Effector memory CD8-positive, alpha-beta T cell (primary cell): ENCODE measurements at places on chromosomes 13 and 19.

DNA sequence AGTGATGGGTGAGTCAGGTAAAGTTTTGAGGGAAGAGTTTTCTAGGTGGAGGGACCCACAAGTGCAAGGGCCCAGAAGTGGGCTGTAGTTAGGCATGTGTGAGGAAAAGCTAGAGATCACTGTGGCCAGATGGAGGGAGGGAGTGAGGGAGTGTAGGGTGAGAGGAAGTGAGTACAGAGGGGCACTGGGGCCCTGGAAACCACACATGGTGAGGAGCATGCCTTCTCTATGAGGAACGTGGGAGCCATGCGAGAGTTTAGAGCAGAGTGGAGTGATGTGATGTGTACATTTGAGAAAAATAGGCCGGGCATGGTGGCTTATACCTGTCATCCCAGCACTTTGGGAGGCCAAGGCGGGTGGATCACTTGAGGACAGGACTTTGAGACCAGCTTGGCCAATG is 14.7 kb upstream of the SHKBP1 start:
- DNase-seq = no peak

GRCh38 chr19:3369337-3370213 is 3.2 kb downstream of the NFIC start:
- no peak for DNase-seq

- no peak for DNase-seq
These were observed 7.5 kb downstream of the TNFSF11 start for GRCh38 chr13:42581427-42581826.

DNA sequence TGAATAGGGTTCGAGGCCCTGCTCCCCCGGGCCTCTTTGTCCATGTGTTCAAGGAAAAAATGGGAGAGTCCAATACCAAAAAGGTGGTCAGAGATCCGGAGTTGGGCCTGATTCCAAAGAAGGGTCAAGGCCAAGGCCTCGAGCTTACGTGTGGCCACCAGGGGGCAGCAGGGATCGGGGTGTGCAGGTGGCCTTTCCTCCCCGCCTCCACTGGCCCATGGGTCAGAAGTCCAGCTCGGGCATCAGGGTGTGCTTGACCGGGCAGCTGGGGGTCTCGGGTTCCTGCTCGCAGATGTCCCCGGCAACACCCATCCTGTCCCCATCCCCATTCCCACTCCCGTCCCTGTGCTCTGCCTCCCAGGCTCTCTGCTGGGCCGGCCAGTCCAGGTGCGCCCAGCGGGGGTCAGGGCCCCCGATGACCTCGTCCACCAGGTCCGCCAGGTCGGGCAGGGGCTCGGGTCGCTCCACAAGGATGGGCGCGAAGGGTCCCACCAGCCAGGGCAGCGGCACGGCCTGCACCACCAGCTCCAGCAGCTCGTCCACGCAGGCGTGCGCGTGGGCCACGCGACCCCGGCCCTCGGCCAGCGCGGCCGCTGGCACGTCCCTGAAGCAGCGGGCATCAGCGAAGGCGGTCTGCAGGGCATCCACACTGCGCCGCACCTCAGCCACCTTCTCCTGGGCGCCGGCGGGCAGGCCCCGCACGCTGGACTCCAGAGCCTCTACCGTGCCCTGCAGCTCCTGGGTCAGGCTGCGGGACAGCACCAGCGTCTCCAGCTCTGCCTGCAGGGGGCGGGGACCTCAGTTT is 5.2 kb upstream of the PLIN4 start:
- DNase-seq = no peak

DNA sequence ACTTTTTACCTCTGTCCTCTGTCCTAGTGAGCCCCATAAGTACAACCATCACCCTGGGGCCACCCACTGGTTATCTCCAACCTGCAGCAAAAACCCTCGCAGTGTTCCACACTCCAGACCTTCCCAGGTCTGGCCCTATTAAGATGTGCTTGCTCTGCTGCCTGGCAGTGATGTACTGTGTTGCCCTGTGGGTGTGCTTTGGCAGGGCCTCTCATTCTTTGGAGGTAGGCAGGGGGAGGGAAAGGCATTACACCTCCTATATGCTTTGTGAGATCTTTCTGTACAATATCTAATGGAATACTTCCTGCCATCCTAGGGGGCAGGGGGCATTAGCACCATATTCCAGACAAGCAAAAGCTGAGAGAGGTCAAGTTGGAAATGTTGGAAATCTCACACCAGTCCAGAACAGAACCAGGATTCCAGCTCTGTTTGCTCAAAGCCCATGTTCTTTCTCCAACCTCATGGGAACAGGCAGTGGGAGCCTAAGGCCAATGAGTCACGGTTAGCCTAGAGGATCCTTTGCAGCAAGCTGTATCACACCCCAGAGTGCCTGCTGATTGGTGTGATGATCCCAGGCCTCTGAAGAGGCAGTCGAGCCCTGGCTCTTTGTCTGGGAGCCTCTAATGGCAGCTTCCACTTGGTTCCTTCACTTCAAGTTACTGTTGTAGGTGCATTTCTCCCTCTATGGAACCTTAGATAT is 59.7 kb upstream of the UBL3 start:
- no peak for DNase-seq

- no peak for DNase-seq
These were observed 799 bp downstream of the PVR start for GRCh38 chr19:44644402-44645016.

GRCh38 chr13:99686157-99686572 is 184.9 kb downstream of the TM9SF2 start:
- no peak for DNase-seq

GRCh38 chr19:14111486-14111885 is 6.1 kb downstream of the PRKACA start:
- no peak for DNase-seq

GRCh38 chr13:30149248-30149647 is 158.1 kb downstream of the KATNAL1 start:
- no peak for DNase-seq

- DNase-seq = no peak
These were observed 128.4 kb downstream of the KATNAL1 start for GRCh38 chr13:30178976-30179375.

DNA sequence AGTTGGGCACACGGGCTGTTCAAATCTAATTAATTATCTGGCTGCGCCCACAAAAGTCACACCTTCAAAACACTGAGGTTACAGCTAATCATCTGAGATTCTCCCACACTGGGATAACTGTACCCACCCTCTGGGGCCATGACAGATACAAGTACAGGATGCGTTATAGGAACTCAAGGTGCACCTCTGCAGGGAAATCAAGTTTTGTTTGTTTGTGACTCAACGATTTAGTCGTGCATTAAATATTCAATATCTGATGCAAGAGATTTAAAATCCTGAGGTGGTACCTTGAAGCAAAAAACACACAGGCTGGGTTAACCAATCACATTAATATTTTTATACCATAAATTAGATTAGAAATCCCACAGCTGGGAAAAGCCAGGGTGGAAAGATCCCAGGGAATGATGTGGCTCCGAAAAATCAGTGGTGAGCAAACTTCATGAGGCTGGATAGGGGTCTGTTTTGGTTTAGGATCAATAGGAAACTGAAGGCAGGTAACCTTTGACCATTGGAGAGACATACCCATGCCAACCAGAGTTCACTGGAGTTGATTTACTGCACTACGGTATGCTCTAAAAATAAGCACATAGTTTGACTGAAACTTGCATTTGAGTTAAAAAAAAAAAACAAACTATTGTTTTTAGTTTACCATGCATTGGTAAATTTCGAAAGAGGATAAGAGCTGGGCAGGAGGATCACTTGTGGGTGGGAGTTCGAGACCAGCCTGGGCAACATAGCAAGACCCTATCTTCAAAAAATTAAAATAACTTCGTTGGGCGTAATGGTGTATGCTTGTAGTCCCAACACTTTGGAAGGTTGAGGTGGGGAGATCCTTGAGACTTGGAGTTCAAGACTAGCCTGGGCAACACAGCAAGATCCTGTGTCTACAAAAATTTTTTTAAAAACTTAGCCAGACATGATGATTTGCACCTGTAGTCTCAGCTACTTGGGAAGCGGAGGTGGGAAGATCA is 23.9 kb upstream of the CEBPG start:
- DNase-seq = no peak

DNA sequence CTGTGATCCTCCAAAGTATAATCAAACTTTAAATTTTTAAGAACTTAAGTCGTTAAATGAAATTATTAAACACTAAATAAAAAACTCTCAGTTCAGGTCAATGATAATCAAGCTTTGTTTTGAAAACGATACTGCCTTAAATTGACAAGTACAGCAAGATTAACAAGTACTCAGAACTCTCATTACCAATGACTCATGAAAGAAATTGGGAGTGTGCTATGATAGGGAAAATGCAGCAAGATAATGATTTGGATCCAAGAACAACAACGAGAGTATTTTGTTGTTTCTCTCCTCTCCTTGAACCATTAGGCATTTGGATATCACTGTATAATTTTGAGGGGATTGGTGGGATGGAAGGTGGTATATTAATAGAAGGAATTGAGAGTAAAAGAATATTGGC is 10.2 kb downstream of the N4BP2L2 start:
- no peak for DNase-seq

DNA sequence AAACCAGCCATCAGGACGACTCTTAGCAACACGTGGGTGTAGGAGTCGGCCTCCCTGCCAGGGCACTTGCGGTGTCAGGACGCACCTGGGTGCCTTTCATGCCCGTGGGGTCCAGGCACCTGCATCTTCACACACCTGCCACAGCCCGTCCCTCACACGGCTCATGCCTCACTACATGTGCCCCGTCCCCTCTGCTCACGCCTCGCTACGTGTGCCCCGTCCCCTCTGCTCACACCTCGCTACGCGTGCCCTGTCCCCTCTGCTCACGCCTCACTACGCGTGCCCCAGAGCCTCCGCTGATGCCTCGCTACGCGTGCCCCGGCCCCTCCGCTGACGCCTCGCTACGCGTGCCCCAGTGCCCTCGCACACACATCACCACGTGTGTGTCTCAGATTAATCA is 58.0 kb upstream of the F7 start:
- no peak for DNase-seq

GRCh38 chr19:4015705-4016402 is 8.3 kb downstream of the PIAS4 start:
- DNase-seq = no peak

- DNase-seq = no peak
These were observed 1448.7 kb downstream of the UQCRFS1 start for GRCh38 chr19:27764186-27764804.

- DNase-seq = no peak
These were observed 32.7 kb upstream of the POMP start for GRCh38 chr13:28626266-28626665.

- no peak for DNase-seq
These were observed 608.6 kb upstream of the MIR17HG start for GRCh38 chr13:90738881-90739280.

- no peak for DNase-seq
These were observed 7.0 kb upstream of the RCN3 start for GRCh38 chr19:49520705-49521319.

DNA sequence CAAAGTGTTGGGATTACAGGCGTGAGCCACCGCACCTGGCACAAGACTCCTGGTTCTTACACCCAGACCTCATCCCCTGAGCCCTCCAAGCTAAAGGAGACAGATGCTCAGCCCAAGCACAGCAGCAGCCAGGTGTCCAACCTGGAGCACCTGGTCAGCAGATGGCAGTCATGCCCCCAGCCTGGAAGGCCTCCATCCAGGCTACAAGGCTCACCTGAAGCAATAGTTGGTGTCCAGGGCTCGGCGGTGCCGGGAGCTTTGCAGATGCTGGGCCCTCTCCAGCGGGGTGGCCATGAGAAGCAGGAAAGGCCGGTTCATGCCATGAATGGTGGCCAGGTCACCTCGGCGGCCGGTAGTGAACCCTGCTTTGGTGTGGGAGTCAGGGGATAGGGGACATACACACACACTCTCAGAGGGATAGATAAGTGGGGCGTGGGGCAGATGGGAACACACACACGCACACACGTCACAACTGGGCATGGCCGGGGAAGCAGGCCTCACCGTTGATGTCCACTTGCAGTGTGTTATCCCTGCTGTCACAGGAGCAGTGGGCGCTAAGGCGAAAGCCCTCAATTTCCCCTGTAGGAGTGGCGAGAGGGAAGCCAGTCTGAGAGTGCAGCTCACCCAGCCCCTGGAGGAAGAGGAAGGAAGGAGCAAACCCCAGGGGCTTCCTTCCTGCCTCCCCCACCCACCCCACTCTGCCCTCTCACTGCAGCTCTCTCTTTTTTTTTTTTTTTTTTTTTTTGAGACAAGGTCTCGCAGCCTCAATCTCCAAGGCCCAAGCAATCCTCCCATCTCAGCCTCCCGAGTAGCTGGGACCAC is 11.8 kb downstream of the TGFB1 start:
- DNase-seq = no peak

DNA sequence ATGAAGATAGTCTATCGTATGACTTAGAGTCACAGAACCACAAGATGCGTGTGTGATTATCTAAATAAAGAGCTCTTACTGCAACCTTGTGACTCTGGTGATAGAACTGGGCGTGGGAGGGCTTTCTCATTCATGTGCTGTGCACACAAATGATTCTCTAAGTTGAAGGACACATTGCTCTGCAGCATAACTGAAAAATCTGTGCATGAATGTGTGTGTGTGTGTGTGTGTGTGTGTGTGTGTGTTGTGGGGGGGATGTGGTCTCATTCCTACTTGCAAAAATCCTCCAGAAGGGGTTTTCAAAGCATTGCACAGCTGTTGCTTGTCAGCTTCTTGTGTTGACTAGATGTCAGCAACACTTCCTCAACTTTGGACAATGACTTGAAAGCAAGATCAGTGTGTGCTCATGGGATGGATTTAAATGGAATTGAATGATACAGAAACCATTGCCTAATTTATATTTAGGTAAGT is 22.4 kb downstream of the LRCH1 start:
- DNase-seq = no peak

DNA sequence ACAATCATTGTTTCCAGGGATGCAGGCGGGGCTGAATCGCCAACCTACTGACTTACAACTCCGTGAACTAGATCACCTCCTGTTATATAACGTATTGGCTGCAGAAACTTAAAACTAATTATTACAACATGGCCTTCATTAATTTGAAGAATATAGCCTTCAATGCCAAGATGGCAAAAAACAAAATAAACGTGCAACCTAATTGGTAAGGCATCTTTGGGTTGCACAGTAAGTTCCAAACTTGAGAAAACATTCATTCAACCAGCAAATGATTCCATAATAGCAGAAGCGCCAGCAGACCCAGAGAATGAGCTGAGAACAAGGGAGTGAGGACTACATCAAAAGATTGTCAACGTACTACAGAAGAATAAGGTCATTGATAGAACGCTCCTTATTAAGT is 39.8 kb downstream of the DACH1 start:
- no peak for DNase-seq

- no peak for DNase-seq
These were observed 31.4 kb downstream of the NALCN start for GRCh38 chr13:101384929-101385328.
